T-helper 2 cell (primary cell): ENCODE measurements at places on chromosomes 7 and 10.
A peak's percentile ranks its signal among the peaks of the same experiment; 100 is the strongest.

GRCh38 chr10:113436851-113437250 lies 116.0 kb upstream of the HABP2 start:
- DNase-seq = no peak

GRCh38 chr10:50604049-50604640 lies 19.6 kb downstream of the SGMS1 start:
- DNase-seq = no peak

DNA sequence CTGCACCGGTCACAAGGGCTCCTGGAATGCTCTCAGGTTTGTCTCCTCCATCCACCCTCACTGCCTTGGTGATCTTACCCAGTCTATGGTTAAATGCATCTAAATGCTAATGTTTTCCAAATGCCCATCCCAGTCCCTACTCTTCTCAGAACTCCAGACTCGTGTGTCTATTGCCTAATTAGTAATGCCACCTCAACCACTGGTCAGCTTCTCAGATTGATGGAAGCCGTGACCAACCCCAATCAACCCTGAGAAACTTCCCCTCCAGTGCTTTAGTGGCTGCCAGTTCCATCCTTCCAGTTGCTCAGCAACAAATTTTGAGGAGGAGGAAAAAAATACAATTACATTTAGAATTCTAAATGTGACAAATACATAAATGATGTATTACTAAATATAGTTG lies 18.6 kb downstream of the NUDCD3 start:
- DNase-seq = no peak

DNA sequence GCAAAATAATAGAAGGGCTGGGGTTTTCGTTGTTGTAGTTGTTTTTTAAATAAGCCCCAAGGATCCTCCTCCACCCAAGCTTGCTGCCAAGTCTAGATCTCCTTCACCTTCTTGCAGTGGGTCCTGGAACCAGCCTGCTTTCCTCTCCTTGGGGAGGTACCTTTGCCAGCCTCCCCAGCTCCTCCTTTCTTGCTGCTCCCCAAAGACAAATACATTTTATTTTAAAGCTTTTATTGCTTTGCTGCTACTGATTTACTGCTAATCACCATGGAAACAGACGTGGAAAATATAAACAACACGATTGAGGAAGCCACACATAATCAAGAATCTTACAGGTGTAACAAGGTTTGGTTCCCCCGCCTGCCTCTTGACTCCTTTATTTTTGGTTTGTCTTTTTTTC lies 17.4 kb upstream of the SLF2 start:
- no peak for DNase-seq

GRCh38 chr10:128865436-128866195 lies 601.4 kb upstream of the MGMT start:
- no peak for DNase-seq

DNA sequence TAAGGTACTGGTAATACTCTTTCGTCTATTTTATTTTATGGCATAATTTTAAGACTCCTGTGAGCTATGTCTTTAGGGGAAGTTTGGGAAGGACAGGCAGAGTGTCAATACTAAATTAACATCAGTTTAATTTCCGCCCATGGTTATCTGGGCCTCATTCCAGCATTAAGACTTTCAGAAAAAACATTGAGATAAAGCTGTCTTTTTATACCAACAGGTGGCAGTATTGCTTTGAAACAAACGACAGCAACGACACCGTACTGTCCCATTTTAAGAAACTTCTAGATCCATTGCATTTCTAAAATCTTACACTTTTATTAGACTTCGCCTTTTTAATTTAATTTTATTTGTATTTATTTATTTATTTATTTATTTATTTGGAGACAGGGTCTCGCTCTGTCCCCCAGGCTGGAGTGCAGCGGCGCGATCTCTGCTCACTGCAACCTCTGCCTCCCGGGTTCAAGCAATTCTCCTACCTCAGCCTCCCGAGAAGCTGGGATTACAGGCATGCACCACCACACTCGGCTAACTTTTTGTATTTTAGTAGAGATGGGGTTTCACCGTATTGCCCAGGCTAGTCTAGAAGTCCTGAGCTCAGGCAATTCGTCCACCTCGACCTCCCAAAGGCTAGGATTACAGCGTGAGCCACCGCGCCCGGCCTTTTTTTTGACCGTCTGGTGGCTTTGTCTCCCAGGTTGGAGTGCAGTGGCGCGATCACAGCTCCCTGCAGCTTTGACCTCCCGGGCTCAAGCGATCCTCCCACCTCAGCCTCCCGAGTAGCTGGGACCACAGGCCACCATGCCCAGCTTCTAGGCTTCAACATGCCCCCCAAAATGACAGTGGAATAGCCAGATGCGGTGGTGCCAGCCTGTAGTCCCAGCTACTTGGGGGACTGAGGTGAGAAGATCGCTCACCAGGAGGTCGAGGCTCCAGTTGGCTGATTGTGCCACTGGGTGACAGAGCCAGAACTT lies 78.7 kb upstream of the C1GALT1 start:
- peak; percentile 73 for DNase-seq

- no peak for DNase-seq
Observed at GRCh38 chr10:22344781-22345300, 455 bp upstream of the SPAG6 start.

GRCh38 chr7:86846494-86847190 lies 202.9 kb downstream of the GRM3 start:
- DNase-seq = no peak

DNA sequence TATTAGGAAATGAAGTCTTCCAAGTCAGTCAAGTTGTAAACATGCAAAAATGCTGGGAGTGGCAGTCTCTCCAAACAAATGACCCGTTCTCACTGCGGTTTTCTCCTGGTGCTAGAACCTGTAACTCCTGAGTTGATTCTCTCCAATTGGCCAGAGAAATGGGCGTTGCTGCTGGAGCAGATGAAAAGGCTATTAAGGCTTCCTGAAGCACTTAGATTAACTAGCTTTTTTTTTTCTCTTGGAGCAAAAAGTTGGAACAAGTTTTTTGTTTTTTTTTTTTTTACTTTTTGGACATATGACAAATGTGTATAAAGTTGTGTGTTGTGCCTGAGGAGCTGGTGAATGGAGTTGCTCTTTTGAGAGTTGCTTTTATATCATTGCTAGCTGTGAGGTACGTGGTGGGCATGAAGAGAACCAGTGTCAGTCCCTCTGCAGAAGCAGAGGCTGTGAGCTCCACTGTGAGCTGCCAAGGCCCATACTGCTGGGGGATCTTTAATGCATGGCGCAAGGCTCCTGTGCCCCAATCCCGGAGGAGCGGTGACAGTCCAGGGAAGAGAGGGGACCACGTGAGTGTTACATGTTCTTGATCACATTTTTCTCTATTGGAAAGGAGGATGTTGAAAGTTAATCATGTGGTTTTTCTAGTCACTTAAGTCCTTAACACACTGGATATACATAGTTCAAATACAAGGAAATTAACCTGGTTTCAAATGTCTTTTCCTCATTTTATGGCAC lies 393.6 kb upstream of the GALNT17 start:
- no peak for DNase-seq

DNA sequence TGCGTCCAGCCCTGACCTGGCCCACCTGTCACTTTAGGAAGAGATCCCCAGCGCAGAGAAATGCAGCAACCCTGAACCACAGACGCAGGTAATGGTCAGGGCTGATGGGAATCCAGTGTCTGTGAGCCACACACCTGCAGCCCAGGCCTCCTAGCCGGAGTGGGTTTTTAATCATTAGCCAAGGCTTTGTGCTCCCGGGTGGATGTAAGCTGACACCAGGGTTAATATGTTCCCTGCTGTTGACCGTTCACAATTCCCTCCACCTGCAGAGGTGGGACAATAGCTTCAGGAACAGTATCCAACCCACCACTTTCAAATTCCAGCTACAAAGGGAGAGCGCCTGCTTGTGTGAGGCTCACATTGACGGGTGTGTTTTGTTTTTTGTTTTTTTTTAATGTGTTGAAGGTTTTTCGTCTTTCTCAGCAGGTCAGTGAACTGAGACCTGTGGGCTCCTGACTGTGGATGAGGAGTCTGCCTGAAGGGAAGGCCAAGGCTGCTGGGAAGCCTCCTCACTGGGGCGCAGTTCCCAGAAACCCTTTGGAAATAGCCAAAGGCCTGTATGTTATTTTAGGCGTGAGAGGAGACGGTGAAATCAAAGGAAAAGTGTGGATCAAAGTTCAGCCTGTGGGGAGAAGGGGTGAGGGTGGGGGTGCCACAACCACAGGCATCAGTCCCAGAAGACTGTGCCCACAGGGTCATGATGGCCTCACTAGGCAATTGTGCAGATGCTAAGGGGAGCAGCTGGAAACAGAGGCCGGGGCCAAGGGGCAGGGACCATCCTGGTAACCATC lies 111.1 kb downstream of the TNS3 start:
- no peak for DNase-seq

- no peak for DNase-seq
Observed at GRCh38 chr10:106577756-106578155, 586.8 kb downstream of the SORCS1 start.
